Germinal center (tissue), 1 donor: ENCODE measurements at places on chromosomes 7 and 10.

DNA sequence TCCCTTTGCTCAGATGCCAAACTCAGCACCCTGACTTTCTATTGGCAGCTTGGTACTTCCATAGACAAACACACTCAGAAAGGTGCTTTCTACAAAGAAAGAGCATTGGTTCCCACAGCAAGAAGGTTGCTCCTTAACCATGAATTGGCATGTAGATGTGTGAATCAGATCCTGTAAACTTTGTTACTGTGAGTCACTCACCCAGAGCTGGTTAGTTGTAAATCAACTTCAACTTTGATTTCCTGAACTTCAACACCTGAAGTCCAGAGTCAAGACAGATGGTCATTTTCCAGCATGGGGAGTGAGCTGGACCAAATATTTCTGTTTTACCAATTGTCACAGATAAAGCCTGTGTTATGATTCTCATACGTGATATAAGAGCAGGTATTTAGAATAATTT lies 797.2 kb downstream of the TNS3 start:
- no peak for DNase-seq

DNA sequence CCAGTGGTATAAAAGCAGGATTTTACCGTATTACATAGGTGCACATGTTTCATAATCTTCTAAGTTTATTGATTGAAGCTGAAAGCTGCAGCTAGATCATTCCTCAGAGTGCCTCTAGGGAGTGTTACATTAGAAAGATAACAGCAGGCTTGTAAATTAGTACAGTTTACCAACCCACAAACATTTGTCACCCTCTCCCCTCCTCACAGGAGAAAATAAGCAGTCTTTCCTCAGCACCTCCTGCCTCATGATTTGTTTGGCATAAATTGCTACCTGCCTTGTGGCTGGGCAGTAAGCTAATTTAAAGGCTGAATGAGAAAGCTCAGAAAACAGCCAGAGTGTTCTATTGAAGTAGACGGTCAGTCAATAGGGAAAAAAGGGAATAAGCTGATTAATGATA lies 74.2 kb downstream of the NXPH1 start:
- DNase-seq = no peak

GRCh38 chr7:74479961-74480829 lies 26.5 kb downstream of the GTF2IRD1 start:
- DNase-seq = no peak

GRCh38 chr7:90830308-90830707 lies 234.2 kb downstream of the CDK14 start:
- DNase-seq = no peak

DNA sequence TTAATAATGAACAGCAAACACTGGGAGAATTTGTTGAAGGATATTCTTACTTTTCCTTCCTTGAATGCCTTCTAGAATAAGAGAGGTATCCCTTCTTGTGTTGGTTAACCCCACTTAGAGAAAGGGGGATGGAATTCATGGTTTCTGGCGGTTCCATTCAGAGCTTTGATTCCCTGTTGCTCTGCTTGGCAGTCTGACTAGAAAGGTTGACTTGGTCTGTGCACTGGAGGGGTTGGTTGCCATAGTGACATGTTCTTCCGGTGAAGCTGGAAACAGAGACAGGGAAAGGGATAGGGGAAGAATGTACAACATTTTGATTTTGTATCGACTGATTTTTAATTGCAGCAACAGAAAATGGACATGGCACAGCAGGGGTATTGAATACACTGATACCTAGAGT lies 2.5 kb downstream of the TMEM178B start:
- DNase-seq = no peak

- no peak for DNase-seq
These were observed 199.3 kb upstream of the MDFIC start for GRCh38 chr7:114722562-114722961.

- DNase-seq = no peak
These were observed 34.2 kb downstream of the C7orf33 start for GRCh38 chr7:148624735-148625134.

DNA sequence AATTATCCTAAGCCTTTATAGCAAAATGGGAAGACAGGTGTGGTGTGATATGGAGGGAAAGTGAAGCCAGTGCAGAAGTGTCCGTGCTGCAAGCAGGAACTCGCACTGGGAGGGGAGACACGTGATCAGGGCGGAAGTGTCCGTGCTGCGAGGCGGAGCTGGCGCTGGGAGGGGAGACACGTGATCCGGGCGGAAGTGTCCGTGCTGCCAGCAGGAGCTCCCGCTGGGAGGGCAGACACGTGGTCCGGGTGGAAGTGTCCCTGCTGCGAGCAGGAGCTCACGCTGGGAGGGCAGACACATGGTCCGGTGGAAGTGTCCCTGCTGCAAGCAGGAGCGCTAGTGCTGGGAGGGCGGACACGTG lies 40.5 kb upstream of the PRKAR1B start:
- no peak for DNase-seq

DNA sequence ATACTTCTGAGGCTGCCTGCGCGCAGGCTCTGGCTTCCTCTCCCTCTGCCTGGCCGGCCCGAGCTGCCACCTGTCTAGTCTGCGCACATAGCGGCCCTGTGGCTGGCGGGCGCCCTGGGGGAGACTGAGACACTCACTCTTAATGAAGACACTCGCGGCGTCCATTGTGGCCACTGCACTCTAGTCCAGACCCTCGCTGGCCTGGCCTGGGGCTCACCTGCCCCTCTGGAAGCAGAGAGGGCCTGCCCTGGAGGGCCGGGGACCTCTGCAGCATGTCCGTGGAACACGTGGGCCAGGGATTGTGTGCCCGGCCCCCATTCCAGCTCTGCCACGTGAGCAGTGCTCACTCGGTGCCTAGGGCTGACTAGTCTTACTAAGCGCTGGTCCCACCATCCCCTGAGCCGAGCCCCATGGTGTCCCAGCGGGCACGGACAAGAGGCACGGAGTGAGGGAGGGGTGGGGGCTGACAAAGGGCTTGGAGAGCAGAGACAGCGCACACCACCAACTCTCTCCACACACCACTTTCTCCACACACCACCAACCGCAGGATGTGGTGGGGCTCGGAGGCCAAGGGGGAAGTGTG lies 149.3 kb downstream of the ELFN1 start:
- DNase-seq = no peak

- no peak for DNase-seq
These were observed 83.8 kb downstream of the TMEM130 start for GRCh38 chr7:98785929-98786571.

DNA sequence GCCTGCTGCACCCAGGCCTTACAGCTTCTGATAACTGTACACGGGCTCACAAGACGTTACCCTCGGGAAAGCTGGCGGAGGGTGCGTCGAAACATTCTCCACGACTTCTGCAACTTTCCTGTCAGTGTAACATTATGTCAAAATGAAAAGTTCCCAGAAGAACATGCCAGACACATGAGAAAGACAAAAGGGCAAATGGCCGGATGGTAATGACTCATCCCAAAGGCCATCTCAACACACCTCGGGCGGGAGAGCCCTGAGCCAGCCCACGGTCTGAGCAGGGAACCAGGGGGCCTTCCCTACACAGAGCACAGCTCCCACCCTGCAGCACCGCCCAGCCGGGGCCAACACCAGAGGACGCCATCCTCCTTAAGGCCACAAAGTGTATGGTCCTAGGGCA lies 118.7 kb downstream of the MAD1L1 start:
- no peak for DNase-seq

DNA sequence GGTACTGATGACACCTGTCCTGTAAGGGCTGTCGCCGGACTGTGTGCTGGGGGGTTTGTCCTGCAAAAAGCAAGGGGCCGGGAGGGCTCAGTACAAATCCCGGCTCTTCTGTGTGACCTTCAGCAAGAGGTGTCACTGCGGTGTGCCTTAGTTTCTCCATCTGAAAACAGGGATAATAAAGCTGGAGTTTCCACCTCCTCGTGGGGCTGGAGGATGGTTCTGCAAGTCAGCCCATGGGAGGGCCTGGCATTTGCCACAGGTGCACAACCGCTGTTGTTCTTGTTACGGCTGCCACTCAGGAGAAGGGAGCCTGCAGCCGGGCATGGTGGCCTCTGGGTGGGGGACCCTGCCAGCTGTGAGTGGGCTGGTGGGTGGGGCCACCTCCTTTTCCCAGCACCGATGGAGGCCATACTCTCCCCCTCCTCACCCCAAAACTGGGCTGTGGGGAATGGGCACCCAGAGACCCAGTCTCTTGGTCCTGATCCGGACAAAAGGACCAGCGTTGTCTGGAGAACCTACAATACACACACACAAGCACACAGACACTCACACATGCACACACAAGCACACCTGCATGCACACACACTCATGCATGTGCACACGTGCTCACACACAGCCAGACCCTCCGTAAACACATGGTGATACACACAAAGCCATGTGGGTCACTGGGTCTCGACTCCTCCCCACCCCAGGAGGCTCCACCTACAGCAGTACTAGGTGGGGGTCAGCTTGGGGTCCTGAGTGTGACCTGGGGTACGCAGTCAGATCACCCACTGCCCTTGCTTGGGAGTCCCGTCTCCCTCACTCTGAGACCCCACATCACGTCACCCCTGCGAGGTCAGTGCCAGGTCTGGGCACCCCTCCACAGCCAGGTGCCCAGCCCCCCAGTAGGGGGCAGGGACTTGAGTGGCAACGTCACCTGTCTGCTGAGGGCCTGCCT lies 34.1 kb downstream of the ELFN1 start:
- no peak for DNase-seq

DNA sequence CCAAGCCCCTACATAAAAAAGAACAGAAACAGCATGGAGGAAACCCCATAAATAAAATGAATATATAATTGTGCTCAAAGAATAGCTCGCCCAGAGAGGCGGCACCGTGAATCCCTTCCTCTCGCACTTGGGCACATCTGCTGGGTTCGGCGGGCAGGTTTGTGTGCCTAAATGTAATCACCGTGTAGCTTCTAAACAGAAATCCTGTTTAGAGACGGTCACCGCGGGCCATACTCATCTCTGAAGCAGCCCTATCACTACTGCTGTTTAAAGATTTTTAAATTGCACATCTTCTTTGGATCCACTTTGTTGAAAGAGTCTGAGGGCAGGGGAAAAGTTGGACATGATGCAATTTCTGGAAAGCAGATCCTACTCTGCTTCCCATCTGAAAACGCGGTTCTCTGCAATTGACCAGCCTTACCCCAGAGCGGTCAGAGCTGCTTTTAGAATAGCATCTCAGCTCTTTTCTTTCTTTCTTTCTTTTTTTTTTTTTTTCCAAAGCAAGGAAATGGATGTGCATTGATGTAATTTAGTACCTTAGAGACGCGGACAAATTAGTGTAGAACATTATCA lies 6.4 kb downstream of the DRGX start:
- no peak for DNase-seq

DNA sequence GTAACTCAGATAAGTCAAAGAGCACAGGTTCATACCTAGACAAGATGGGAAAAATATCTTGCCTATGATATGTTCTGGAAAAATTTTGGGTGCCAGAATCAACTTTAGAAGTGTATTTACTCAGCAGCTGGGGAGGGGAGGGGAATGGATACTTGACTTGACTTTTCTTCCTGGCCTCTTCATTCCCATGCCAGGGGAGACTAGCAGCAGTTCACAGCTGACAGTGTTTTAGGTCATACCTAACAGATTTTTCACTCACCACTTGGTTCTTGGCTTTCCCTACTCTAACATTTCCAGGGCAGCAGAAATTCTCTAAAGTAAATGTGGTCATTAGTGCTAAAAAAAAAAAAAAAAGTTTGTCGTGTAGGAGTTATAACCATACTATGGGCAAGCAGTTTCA lies 46.3 kb downstream of the TAS2R16 start:
- no peak for DNase-seq

DNA sequence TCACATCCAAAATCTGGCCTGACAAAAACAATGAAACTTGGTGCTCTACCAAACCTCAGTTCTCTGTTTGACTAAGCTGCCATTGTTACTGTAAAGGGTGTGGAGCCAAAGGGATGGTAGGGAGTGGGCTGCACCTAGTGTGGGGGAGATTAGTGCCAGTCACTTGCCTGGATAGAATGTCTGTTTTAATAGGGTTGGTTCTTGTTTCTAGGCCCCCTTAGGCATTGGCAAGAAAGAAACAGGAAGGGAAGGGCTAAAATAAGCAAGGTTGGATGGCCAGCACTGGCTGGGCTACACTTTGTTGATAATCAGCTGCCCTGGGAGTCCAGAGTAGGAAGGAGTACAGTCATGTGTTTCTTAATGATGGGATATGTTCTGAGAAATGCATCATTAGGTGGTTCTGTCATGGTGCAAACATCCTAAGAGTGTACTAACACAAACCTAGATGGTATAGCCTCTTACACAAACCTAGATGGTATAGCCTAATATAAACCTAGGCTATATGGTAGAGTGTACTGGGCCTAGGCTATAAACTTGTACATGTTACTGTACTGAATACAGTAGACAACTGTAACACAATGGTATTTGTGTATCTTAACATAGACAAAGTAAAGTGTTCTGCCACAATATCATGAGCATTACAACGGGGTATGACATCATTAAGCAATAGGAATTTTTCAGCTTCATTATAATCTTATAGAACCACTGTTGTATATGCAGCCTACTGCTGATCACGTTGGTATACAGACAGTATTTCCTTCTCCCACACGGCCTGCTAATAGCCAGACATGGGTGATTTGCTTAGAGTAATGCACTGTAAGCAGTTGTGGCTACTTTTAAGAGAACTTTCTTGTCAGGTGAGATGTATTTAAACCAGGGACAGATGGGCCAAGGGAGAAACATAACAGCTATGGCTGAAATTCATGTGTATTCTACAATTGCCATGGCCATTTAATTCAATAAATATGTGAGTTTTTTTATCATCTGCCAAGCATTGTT lies 15.4 kb downstream of the BBIP1 start:
- DNase-seq = no peak

DNA sequence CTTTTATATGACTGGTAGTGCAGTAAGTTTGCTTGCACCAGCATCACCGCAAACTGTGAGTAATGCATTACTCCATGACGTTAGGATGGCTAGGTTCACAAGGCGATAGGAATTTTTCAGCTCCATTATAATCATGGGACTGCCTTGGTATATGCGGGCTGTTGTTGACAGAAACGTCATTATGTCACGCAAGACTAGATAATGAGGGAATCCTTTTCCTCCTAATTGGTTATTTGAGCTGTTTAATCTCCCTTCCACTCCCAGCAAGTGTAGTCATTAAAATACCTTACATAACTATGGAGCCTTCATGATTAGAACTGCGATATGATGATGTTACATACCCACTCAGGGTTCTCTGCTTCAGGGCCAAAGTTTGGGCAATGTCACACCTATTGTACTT lies 17.3 kb downstream of the KLLN start:
- no peak for DNase-seq

- no peak for DNase-seq
These were observed 1.5 kb downstream of the PON1 start for GRCh38 chr7:95322854-95323253.

DNA sequence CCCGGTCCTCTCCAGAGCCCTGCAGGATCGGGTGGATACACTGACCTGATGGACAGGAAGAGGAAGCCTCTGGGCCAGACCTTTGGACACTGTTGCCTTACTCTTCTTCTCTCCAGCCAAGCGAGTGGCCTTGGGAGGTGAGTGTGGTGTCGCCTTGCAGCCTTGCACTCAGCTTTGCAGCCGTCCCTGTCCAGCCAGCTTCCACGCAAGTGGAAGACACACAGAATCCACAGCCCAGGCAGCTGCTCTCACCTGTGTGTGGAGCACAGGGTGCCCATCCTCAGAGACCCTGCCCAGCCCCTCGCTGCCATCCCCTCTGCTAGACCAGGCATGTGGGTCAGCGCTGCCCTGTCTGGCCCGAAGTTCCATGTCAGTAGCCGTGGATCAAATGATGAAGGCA lies 239.1 kb downstream of the EBF3 start:
- DNase-seq = no peak

GRCh38 chr10:103653581-103654037 lies 160.1 kb downstream of the NEURL1 start:
- DNase-seq = no peak
